RWPE1 (cell line): ENCODE measurements at places on chromosomes 2 and 18.

DNA sequence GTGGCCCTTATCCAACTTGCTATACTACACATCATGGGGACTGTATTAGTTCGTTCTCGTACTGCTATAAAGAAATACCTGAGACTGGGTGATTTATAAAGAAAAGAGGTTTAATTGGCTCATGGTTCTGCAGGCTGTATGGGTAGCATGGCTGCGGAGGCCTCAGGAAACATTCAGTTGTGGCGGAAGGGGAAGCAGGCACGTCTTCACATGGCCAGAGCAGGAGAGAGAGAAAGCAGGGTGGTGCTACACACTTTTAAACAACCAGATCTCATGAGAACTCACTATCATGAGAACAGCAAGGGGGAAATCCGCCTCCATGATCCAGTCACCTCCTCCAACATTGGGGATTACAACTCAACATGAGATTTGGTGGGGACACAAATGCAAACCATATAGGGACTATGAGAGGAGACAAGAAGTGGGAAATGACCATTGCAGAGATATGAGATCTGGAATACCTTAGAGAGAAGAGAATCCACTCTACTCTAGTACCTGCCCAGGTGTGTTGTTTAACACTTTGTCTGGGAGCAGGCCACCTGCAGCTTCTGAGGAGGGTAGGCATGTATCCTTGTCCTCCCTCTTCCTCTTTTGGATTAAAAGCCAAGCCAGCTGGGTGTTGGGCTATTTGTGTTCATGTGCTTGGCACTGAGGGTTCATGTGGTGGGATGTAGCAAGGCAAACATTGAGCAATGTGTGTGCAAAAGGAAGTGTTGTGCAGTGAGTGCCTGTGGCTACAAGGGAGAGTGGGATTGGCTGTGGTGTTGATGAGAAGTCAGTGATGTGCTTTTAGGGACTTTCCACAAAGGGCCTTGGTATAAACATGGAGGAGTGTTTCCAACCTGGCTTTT is 22.8 kb downstream of the TTLL4 start:
- no peak for DNase-seq

- no peak for DNase-seq
Observed at GRCh38 chr2:239523954-239524330, 123.1 kb upstream of the HDAC4 start.

DNA sequence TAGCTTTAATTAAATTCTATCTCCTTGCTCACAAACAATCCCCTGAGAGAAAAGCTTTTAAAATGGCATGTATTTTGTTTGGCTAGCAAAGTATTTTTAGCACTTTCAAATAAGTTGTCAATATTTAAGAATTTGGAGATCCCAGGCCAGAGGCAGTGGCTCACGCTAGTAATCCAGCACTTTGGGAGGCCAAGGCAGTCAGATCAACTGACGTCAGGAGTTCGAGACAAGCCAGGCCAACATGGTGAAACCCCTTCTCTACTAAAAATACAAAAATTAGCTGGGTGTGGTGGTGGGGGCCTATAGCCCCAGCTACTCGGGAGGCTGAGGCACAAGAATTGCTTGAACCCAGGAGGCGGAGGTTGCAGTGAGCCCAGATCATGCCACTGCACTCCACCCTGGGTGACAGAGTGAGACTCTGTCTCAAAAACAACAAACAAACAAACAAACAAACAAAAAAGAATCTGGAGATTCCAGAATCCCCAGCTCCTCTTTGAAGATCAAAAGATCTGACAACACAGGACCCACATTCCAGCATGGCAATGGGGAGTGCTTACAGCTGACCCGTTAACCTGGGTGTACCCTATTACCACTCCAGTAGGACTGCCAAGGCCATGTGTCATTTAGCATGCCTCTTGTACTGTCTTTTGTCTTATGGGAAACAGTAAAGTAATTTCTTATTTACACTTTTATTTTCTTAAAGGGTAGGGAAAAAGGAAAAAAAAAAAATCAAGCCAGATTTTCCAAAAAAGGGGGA is 21.9 kb downstream of the SLC40A1 start:
- no peak for DNase-seq

DNA sequence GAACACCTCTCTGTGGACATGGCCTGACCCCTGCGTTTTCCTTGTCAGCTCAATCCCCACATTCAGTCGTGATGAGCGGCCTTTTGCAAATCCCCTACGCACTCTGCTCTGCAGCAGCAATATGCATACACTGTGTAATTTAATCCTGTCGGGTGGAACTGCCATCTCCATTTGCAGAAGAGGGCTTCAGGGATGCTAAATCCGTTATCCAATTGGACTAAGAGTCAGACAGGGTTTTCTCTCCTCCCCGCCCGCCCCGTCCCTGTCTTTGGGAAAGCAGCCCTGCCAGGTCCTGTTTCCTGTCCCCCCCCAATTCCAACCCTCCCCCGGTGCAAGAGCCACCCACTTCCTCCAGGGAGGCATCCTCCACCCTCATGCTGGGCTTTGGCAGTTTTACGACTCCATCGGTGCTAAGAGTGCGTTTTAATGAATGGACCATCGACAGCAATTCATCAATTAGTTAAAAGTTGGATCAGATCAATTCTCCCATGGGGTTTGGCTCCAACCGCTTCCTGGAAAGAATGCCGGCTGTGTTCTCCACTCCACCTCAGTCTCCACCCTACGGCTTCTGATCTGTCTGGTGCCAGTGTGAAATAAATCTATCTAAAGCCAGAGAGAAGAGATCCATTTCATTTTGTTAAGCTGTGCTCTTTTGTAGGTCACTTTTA is 53.5 kb upstream of the ASAP2 start:
- no peak for DNase-seq

DNA sequence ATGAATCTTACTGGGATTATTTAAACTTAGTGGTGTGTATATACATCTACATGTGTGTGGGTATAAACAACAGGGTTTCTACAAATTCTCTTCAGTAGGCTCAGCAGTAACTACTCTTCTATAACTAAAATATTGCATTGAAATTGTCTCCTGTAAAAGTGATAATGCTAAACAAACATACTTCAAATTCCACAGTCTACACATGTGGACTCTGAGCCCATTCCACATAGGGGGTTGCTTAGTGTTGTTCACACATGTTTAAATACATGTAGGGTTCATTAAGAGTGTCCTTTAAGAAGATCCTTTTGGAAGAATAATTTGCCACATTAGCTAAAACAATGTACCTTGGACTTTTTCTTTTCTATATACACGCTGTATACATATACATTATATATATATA is 152.8 kb upstream of the VRK2 start:
- DNase-seq: no peak

DNA sequence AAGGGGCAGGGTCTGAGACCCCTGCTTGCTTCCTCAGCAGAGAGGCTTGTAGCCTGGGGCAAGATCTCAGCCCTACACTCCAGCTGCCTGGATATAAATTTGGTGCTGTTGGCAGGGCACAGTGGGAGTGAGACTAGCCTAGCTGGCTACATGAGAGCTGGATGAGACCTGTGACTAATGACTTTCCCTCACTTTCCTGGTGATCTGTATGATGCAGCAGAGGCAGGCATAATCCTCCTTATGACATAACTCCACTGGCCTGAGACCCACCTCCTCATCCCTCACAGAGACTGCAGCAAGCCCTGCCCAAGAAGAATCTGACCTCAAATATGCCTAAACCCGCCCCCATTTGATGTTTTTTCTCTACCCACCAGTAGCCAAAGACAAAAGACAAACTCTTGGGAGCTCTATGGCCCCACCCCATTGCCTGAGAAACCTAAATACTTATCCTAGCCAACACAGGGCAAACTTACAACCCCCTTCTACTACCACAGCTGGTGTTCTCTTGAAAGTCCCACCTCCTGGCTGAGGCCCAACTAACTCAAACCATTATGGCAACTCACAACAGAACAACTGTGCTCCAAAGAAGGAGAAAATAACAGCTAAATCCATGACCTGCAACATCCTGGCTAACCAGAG is 102.7 kb downstream of the NR4A2 start:
- no peak for DNase-seq

GRCh38 chr2:168079236-168079635 is 168.2 kb downstream of the STK39 start:
- no peak for DNase-seq

DNA sequence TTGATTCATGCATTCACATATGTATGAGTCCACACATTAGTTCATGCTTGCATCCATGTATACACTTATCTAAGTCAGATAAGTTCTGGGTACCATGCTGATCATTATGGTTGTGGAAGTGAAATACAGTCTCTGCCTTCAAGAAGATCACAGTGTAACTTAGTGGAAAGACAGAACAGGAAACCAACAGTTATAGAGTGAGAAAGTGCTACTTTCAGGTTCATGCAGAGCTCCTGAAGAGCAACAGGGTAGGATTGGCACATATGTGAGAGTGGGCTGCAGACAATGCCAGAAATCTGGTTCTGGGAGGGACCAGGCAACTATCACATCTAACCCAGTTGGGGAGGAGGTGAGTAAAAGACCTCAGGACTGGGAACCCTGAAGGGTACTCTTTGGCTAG is 35.4 kb upstream of the PGAP1 start:
- no peak for DNase-seq

GRCh38 chr2:82636402-82637020 is 1822.6 kb downstream of the SUCLG1 start:
- DNase-seq: peak; percentile 38

DNA sequence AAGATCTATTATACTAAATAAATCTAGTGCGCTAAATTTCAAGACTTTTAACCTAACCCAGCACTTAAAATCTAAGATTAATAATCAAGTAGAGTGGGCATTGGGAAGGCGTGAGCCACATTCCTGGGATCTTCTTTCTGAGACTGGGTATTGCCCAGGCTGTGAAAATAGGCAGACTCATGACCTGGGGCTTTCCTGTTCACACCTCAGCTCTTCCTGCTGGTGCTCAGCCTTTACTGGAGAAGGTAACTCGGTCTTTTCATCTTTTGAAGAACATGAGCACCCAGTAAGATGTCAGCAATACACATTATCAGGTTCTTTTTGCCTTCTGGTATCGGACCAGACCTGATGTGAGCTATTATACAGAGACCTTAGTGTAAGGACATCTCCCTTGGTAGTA is 500.5 kb downstream of the PLCL1 start:
- DNase-seq: no peak

DNA sequence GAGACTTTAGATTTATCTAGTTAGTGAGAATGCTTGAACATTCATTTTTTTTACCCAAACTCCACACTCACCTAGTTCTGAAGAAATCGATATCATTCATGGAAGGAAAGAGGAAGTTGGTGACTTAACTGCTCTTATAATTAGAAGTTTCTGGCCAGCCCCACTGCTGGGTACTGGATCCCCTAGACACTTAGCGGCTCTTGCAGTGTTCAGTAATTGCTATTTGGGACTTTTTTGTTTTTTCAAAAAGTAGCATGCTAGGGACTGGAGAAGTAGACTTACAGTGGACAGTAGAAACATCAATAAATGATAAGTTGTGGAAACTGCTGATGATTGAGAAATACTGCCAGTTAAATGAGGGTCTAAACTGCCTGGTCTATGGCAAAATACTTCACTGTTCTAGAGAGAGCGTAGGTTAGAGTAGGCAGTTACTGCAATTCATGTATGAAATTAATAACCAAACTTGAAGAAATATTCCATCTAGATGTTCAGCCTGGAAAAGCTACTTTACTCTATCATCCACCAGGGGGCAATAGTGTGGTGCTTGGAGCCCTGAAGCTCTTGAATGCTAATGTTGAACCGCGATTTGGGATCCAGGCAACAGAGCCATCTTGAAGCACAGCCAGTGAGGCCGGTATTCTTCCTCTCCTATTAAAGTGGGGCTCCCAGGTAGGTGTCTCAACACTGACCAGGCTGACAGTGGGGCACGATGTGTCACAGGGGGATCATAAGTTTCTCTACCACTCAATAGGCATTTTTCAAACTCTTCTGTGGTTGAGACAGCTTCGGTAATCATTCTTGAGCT is 146.1 kb upstream of the SESTD1 start:
- DNase-seq: peak; percentile 36

- DNase-seq: no peak
Observed at GRCh38 chr2:104656571-104657163, 197.2 kb upstream of the POU3F3 start.

DNA sequence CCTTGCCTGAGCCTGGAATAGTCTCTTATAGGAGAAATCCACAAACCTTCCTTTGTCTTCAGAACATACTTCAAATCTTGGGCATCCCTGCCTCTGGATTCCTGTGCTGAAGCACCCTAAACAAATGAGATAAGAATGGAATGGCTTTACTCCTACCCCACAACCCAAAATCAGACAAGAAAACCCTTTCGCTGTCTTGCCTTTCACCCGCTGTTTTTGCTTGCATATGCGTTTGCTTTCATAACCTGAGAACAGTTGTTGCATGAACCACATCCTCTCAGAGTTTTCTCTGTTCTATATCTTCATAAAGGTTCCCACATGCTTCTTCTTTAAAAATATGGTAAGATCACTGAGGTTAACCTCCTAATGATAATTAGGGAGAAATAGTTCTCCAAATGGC is 132.1 kb upstream of the MAP3K20 start:
- no peak for DNase-seq

GRCh38 chr18:59696311-59697235 is 650 bp downstream of the CCBE1 start:
- DNase-seq: no peak

- no peak for DNase-seq
Observed at GRCh38 chr2:155151472-155151871, 453.0 kb downstream of the KCNJ3 start.

- peak; percentile 38 for DNase-seq
Observed at GRCh38 chr2:127085317-127085681, 21.7 kb downstream of the BIN1 start.

- DNase-seq: no peak
Observed at GRCh38 chr2:241230435-241230834, 42.0 kb downstream of the ANO7 start.

DNA sequence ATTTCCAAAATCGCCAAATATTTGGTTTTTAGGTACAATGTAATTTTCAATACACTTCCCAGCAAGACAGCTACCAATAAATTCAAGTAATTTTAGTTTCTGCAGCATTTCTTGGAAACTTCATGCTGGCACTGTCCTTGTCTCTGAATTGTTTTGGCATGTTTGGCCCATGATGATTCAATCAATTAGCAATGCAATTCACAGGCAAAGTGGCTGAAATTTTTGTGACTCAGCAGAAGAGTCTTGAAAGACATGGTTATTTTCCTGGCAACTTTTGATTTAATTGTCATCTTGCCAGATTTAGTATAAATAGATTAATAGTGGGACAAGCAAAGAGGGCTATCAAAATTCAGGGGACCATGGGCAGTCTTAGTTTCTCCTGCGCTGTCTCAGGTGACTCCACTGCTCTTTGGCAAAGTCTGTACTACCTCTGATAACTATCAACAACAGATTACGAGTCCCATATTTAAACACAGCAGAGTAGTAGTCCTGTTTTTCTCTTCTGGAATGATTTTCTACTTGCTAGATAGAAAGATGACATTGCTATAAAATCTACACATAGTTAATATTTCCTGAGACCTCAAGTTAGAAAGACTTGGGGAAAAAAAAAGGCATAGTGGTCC is 88.9 kb upstream of the CYP26B1 start:
- DNase-seq: peak; percentile 70
